Cardiac septum (tissue), 1 donor: ENCODE measurements at places on chromosomes 16 and 17. TPM values are rescaled to one million over a fixed set of nuclear protein-coding genes. Genes with fewer than 3 reads are reported as not detected.

DNA sequence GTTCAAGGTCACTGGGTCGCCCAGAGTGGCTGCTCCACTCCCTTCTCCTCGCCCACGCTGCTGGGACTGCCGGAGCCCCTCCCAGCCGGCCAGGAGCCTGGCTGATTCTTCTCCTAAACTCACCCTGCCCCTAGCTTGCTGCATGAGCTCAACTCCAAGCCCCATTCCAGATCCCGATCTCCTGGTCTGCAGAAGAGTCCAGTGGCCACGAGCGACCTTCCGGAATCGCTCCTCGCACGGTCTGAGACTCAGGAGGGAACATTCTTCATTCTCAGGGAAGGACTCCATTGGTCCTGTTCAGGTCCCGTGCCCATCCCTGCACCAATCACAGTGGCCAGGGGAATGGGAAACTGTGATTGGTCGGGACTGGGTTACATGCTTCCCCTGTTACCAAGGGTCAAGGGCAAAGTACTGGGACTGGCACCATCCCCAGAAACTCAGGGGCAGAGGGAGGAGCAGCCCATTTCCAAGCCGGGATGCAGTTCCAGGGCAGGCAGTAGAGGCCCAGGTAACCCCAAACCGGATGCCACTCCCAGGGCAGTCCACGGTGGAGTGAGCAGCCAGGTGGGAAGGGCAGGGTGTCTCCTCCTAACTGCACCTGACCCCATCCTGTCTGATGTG is 24.5 kb upstream of the CIBAR2 start:
- no peak for DNase-seq

KLHL10 gene
- total RNA-seq: not detected

GRCh38 chr17:16304830-16305229 is 48.4 kb downstream of the CENPV start:
- no peak for DNase-seq

DNA sequence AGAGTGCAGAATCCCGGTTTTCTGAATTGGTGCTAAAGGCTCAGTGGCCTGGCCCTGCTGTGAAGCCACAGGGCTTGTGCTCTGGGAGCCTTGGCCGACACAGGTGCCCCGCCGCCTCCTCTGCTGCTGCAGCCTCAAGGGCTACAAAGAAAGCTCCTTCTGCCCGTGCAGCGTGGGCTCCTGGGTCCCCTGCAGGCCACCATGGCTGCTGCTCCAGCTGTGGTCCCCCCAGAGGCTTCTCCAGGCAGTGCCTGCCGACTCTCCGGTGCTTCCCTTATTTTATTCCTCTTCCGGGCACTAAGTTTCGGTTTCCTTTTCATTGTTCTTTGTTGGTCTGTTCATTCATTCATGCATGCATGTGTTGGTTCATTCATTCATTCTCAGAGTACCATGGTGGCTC is 53.1 kb downstream of the CMIP start:
- DNase-seq: no peak

DNA sequence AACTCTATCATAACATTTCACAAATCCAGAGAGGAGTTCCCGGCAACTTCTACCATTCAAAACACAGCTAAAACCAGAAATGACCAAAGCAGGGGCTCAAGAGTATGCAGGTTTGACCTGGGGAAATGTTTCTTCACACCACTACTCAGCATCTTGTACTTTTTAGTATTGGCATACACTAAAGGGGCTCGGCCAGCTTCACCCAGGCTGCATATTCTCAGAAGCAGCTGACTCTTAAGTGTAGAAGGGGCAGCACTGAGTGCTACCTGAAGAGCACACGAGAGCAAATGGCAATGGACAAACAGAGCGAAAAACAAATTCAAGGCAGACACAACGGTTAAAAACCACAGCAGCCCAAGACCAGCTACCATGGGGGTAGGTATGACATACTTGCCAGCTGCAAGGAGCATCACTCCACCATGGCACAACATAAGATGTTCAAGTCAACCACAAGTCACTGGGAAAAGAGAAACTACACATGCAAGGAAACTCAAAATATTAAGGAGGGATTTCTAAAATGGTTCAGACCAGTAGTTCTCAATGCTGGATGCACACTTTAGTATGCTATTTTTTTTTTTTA is 34.4 kb downstream of the N4BP1 start:
- DNase-seq: no peak

ASB16 gene
- 8.9 TPM for total RNA-seq

DNA sequence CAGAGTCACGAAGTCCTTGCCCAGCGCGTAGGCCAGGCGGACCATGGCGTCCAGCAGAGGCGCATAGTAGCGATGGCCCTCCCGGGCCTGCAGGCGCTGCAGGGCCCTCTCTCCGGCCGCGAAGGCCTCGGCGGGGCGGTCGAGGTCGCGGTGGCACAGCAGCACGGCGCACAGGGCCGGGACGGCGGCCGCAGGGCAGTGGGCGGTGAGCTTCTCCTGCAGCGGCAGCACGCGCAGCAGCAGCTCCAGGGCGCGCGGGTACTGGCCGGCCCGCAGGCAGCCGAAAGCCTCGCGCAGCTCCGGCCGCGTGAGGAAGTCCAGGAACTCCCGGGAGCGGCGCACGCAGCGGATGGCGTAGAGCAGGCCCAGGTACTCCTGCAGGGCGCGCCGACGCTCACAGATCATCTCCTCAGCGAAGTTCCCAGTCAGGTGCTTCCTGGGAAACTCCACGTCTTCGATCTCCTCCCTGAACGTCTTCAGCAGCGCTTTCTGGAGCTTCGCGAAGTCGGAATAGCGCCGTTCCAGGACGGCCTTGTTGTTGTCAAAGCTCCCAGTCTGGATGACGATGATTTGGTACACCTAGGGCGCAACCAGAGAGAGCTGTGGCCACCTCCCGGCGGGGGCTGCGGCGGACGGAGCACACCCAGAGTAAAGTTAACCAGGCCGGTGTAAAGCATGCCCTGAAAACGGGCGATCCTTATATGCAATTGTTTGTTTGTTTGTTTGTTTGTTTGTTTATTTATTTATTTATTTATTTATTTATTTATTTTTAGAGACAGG is 7.4 kb downstream of the SNX20 start:
- no peak for DNase-seq

DNA sequence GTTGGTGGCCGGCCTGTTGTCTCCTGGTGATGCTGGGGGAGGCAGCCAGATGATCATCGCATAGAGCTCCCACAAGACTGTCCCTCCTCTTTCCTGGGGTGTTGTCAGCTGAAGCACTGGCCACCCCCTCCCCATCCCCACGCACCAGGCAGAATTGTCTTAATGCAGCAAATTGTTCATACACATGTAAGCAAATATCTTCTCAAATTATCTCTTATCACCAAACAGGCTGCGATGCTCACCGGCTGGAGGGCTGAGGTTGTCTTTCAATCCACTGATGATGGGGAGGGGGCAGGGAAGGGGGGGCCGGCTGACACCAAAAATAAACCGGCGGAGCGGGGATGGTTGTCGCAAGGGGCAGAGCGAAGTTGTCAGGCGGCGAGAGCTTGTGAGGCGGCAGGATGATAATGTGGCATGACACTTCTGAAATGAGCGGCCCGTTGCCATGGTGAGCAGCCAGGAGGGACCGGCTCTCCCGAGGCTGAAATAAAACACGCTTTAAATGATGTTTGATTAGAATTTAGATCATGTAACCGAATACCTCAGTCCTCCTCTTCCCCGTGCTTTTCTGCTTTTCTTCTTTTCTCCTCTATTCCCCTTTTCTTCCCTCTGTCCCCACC is 59.8 kb downstream of the MRM1 start:
- no peak for DNase-seq

CD300LB gene
- not detected for total RNA-seq

DNA sequence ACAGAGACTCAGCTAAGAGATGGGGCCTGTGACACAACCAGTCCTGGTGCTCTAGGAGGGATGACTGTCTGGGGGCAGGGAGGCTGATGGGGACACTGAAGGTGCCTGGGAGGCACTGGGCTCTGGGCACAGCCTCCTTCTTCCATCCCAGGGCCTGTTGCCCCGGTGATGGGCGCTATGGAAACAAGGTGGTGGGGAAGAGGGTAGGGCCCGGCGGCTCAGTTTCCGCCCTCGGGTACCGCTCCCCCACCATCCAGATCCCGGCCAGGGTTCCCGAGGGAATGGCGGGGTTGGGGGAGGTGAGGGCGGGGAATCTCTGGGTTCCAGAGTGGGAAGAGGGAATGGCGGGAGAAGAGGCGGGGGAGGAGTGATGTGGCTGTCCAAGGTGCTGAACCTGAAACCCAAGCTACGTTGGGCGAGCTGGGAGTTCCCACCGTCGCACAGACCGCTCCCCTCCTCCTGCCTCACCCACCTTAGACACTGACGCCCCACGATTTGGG is 981 bp downstream of the KCNH4 start:
- DNase-seq: no peak

EFCAB13 gene
- 3.0 TPM for total RNA-seq

- DNase-seq: no peak
These were observed 115.2 kb downstream of the CLEC16A start for GRCh38 chr16:11059588-11059987.

- no peak for DNase-seq
These were observed 551 bp downstream of the WDR81 start for GRCh38 chr17:1724869-1725641.

- DNase-seq: no peak
These were observed 43.6 kb downstream of the NUP93 start for GRCh38 chr16:56773532-56773931.

DNA sequence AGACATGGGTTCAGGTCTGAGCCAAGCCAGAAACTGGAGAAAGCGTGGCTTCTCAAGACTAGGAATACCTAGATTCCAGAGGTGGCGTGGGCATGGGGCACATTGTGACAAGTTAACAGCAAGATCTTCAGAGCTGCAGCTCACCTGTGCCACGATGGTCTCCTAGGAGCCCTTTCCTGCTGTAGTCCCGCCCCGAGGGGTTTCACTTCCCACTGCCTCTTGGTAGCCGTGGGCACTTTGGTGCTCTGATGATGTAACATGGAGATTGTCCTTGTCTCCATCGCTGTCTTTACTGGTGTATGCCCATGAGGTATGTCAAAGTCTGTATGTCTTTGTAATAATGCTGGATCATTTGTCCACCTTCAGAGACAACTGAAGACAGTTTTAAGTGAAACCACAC is 89.7 kb downstream of the WWOX start:
- no peak for DNase-seq

CD19 gene
- total RNA-seq: not detected

- DNase-seq: no peak
These were observed 34.1 kb downstream of the CMC2 start for GRCh38 chr16:80972611-80973010.

KCNJ12 gene
- total RNA-seq: 11.3 TPM

CDH3 gene
- not detected for total RNA-seq

DNA sequence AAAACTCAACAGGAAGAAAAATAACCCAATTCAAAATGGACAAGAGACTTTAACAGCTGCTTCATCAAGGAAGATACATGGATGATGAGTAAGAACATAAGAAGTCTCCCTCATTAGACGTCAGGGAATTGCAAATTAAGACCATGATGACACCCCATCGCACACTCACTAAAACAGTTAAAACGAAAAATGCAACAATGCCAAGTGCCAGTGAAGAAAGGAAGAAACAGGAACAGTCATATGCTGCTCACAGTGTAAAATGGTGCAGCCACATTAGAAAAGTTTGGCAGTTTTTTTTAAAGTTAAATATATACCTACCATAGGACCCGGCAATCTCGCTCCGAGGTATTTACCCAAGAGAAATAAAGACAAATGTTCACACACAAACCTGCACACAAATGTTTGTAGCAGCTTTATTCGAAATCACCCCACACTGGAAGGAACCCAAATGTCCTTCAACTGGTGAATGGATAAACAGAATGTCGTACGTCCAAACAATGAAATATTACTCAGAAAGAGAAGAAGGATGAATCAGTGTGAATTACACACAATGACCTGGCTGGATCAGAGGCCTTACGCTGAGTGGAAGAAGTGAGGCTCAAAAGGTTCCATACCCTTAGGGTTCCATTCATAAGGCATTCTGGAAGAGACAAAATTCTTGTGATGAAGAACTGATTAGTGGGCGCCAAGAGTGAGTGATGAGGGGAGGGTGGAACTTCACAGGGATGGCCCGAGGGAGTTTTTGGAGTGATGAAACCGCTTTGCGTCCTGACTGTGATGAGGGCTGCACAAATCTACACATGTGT is 110.3 kb downstream of the C16orf95 start:
- DNase-seq: no peak
